Renal pelvis (tissue), 12 donors: ENCODE measurements at places on chromosomes 6 and 20.
A peak's percentile ranks its signal among the peaks of the same experiment; 100 is the strongest.

GRCh38 chr6:27128311-27129094 lies 119.0 kb upstream of the PRSS16 start:
- DNase-seq, result no peak

DNA sequence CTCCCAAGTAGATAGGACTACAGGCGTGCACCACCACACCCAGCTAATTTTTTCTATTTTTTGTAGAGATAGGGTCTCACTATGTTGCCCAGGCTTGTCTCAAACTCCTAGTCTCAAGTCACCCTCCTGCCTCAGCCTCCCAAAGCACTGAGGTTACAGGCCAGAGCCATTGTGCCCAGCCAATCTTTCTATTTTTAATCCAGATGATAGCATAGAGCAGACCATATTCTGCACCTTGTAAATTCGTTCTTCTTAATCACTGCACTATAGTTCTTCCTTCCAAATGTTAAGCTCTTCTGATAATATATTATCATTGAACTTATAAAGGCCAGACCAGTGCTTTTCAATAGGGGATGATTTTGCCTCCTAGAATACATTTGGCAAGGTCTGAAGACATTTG lies 24.0 kb upstream of the CNKSR3 start:
- no peak for DNase-seq

DNA sequence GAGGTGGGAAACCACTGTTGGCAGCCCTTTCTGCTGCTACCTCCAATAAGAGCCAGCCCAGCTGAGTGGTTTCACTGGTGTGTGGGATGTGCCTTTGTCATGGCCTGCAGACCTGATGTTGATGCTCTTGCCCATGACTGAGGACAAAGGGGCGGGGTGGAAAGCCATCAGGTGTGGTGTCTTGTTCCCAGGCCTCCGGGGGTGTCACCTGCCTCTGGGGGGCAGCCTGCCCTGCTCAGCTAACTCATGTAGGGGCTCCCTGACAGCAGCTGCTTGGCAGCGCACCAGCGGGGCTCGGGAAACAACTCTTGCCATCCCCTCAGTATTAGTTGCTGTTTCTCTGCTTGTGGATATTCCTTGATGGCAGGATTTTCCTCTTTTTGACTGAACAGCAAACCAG lies 91.3 kb downstream of the LYRM2 start:
- no peak for DNase-seq

DNA sequence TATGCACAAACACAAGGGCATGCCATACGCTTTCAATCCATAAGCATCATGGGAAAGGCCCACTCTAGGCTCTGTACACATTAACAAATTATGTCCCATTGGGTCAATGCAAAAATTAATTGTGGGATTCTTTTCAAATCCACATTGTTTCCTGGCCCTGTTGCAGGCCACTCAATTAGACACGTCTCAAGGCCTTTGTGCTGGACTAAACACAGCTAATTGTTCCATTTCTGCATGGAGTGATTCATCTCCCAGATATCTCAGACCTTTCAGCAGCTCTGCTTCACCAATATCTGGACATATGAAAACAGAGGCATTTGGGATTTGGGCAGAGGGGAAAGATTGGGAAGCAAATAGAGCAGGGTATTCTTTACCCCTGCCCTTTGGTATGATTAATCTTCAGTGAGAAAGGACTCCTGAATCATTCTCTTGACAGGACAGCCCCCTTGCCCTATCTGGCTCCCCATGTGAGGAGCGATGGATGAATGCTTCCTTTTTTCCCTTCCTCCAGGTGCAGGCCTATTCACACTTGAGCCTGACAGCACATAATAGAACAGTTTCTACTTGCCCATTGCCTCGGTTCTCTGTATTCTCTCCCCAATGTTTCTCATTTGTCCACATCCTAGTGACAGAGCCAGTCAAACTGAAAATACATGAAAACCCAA lies 547.6 kb downstream of the HAO1 start:
- DNase-seq, result no peak

DNA sequence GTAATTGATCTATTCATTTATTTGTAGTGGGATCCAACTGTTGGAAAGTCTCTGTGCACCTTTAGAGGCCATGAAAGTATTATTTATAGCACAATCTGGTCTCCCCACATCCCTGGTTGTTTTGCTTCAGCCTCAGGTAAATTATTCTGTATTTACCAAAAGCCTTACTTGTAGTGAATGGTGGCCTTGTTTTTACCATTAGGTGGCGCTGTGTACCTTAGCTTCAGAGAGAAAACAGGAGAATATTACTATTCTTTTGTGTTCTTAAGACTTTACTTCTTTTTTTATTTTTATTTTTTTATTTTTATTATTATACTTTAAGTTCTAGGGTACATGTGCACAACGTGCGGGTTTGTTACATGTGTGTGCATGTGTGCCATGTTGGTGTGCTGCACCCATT lies 23.7 kb downstream of the PEX7 start:
- peak; percentile 34 for DNase-seq

- DNase-seq, result no peak
Observed at GRCh38 chr6:130434174-130434873, 68.5 kb downstream of the TMEM200A start.

- no peak for DNase-seq
Observed at GRCh38 chr6:80642452-80642851, 536.0 kb downstream of the BCKDHB start.

- no peak for DNase-seq
Observed at GRCh38 chr20:13625304-13625979, 13.3 kb downstream of the TASP1 start.

DNA sequence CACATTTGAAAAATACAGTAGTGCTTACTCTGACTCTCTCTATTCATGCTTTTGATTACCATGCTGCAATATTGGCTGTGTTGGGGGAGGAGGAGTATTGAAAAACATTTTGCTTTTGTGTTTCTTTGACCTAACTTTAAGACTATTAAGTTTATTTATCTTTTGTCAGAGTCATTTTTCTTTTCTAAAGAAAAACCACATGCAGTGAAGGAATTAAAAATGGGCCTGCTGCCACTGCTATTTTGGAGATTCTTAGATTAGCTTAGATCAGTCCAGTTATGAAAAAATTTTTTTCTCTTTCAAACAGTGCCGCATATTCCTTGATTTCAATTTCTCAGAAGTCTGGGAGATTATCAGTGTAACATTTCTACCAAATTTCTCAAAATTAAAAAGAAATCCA lies 36.1 kb downstream of the BCKDHB start:
- DNase-seq, result no peak

GRCh38 chr6:98941319-98941718 lies 6.4 kb downstream of the FBXL4 start:
- DNase-seq, result no peak

GRCh38 chr6:36290668-36291620 lies 21.1 kb downstream of the PNPLA1 start:
- no peak for DNase-seq

- no peak for DNase-seq
Observed at GRCh38 chr6:157541618-157542413, 160.8 kb downstream of the ZDHHC14 start.

GRCh38 chr6:43223175-43223574 lies 6.1 kb downstream of the DNPH1 start:
- no peak for DNase-seq

GRCh38 chr20:10423735-10424134 lies 10.3 kb downstream of the MKKS start:
- DNase-seq, result no peak

- DNase-seq, result no peak
Observed at GRCh38 chr6:107624050-107624449, 134.1 kb downstream of the SOBP start.

- DNase-seq, result no peak
Observed at GRCh38 chr6:52672412-52673025, 1.6 kb downstream of the TMEM14A start.

DNA sequence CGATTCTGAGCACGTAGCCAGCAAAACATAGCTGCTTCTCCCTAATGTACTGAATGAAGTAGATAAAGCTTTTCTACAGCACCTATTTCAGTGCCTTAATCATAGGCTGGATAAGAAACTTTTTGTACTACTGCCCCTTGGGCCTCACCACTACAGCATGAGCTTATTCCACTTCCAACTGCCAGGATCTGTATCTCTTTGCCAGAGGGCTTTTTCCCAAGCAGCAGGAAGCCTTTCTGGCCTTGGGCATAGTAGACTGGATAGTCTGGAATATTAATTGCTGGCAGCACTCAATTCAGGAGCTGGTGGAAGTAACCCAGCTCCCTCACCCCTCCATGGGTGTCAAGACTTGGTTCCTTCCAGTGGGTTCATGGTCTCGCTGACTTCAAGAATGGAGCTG lies 43.6 kb downstream of the ANKEF1 start:
- DNase-seq, result no peak

DNA sequence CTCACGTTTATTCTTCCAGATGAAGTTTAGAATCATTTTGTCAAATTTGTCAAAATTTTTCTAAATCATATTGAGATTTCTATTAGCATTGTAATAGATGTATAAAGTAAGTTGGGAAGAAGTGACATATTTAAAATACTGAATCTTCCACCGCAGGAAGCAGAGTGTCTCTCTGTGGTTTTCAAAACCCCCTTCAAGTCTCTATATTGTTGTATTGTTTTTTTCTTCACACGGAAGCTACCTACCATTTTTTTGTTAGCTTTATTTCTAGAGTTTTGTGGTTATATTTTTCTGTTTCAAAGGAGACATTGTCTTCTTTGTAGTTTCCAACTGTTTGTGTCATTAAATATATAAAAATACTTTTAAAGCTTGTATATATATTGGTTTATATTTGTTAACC lies 188.6 kb downstream of the ZDHHC14 start:
- DNase-seq, result no peak

DNA sequence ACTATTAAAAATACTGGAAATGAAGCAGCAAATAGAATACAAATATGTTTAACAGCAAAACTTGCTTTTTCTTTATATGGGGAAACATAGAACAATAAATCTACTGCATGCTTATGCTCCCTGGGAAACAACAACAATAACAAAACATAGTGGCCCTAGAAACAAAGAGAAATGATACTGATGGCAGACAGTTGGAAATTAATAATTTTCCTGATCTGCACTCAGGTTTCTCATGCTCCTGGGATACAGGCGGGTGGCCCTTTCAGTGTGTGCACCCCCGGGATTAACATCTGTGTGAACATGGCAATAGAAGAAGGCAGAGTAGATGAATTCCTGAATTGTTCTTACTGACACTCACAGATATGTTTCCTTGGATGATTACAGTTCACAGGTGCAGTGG lies 209.2 kb upstream of the TBX18 start:
- DNase-seq, result no peak

DNA sequence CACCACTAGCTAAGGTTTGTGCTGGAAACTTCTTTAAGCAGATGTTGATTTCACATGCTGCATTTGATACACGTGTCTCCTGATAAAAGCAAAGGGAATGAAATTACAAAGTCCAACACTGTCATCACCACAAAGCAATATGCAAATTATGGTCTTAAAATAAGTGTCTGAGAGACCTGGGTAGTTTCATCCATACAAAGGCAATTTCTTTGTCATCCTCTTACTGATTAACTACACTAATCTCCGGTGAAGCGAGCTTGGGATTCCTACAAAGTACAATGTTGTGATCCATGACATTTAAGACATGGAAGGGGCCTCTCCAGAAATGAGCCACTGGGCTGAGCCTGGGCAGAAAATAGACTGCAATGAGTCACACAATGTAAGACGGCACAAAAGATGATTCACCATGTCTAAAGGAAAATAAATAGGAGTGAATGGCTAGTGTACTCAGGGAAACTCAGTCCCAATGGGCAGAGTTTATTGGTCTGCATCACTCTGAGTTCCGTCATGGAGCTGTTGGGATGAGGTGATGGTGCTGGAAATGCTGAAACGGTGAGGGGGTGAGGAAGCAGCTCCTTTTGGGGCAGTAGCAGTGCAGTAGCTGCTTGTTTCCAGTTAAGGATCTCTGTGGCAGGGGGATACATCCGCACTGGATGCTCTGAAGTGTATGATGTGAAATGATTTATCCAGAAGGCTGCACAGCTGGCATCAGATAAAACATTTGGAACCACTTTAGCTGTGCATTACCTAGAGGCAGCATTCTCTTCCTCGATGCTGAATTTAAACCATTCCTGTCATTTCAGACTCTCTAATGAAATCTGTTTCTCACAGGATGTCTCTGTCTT lies 103.3 kb downstream of the IBTK start:
- no peak for DNase-seq

- no peak for DNase-seq
Observed at GRCh38 chr6:36559011-36559793, 11.9 kb upstream of the STK38 start.

- no peak for DNase-seq
Observed at GRCh38 chr20:5171790-5172164, 45.0 kb downstream of the CDS2 start.

- DNase-seq, result no peak
Observed at GRCh38 chr20:13046409-13046808, 37.6 kb downstream of the SPTLC3 start.

GRCh38 chr6:138204303-138204702 lies 14.0 kb downstream of the PBOV1 start:
- no peak for DNase-seq

DNA sequence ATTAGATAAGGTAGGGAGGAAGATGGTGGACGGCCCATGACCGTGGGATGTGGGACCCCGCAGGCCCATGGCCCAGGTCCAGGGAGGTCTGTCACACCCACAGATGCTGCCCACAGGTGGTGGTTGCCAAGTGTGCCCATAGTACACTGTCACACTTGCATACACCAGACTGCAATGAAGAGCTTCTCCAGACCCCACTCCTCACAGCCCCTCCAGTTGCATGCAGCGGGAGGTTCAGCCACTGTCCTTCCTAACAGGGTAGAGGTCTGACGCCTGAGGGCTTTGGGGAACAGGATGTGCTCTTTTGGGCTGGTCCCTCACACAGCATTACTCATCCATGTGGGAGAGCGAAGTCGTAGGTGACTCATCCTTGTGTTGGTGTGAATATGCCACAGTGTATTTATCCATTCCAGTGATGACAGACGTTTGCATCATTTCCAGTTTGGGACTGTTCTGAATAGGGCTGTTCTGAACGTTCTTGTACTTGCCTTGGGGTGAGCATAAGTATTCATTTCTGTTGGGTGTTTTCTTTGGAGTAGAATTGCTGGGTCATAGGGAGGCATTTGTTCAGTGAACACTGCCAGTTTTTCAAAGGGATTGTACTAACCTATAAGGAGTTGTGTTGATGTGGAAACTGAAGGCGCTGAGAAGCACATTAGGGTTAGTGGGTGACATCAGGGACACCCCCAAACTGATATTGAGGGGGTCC lies 10.1 kb upstream of the PYGB start:
- no peak for DNase-seq

- DNase-seq, result no peak
Observed at GRCh38 chr6:111759836-111760785, 113.1 kb downstream of the FYN start.

DNA sequence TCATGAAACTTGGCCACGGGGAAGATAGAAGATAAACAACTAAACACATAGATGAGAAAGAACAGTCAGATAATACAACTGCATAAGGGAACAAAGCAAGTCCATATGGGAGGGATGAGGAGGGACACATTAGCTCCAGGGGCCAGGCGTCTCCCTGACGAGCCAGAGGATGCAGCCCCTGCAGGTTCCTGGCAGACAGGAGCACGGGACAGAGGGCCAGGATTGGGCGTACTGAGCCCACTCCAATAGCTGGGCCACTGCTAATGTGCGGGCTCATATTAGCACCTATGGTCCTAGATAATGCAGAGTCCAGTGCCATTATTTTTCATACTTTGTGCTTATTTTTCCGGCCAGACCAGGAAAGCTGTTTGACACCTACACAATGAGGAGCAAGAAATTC lies 182.9 kb downstream of the ANKRD60 start:
- DNase-seq, result no peak
